Activated T-cell treated with anti-CD3 and anti-CD28 coated beads, Interleukin-2, amount 50 U/mL, for 48 hours (primary cell): ENCODE measurements at places on chromosomes 11 and 22.
A peak's percentile ranks its signal among the peaks of the same experiment; 100 is the strongest.

DNA sequence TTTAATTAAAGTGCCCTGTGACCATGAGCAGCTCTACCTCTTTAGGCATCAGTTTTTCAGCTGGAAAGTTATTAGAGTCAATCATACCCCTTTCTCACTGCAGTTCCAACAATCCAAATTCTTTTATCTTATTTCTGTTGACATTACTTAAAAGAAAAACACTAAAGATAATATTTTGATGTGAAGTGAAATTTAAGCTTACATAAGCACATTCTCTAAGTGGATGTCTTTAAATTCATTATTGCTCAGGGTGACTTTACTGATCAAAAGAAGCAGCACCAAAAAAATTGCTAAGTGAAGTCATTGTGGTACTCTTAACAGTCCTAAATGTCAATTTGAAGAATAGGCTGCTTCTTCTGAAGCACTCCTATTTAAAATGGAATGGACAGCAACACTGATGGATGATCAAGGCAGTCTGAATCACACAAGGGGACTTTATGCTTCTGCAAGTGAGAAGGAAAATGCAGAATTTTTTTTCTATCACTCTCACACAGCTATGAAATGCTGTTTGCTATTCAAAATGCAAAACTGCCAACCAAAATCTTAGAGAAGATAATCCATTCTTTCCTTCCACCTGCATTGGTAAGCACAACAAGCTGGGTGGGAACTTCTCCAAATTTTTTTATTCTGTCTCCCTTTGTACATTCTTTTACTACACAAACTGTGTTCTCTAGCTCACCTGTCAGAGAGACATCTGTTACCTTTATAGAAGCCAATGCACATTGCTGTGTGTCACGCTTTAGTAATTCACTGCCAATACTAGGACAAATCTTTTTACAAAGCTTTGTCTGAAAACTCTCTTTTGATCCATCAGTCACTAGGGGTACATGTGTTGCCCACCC is 179.9 kb downstream of the GRIA4 start:
- no peak for DNase-seq

- DNase-seq = no peak
Measured at GRCh38 chr22:27670701-27671412, 130.7 kb downstream of the MN1 start.

- peak; percentile 51 for DNase-seq
Measured at GRCh38 chr11:65524014-65524740, 706 bp upstream of the SCYL1 start.

GRCh38 chr11:73072935-73073481 is 69.1 kb downstream of the FCHSD2 start:
- no peak for DNase-seq

GRCh38 chr11:24375931-24376330 is 120.9 kb upstream of the LUZP2 start:
- no peak for DNase-seq

- peak; percentile 50 for DNase-seq
Measured at GRCh38 chr11:117097389-117098268, 599 bp downstream of the SIK3 start.

DNA sequence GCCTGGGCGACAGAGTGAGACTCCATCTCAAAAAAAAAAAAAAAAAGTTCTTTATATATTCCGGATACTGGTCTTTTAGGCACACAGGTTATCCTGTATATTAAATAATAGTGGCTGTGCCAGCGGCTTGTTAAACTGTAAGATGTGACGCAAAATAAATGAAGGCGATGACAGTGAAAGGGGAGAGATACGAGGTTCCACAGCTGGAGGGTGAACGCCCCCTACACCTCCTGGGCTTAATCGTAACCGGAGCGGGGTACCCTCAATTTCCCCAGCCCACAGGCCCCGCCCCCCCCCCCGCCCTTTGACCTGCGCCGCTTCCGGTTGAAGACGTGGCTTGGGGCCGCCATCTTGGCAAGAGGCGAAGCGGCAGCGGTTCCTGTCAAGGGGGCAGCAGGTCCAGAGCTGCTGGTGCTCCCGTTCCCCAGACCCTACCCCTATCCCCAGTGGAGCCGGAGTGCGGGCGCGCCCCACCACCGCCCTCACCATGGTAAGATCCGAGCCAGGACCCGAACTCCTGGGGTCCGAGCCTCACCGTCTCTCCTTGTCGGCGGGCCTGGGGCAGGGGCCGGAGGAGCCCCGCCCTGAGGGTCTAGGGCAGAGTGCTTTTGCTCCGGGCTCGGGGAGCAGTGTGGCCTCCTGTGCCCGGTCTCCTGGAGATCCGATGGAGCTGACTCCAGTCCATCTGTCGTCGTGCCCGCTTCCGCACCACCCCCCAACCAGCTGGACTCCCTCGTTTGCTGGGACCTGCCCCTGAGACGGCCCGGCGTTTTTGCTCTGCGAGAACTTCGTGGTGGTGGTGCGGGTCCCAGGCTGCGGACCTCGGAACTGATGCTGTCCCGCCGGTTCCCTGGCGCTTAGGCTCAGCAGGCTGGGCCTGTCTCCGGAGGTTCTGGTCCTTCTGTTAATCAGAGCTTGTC is at the start of gene ARCN1:
TSS of gene ARCN1 (plus strand) at position 349 of the 920 bp plus-strand sequence. CDS start at position 488, 139 bp downstream.
- peak; percentile 87 for DNase-seq

- DNase-seq = no peak
Measured at GRCh38 chr11:2369896-2370295, 7.2 kb upstream of the CD81 start.

- peak; percentile 40 for DNase-seq
Measured at GRCh38 chr11:119509969-119510401, 87.0 kb upstream of the THY1 start.

DNA sequence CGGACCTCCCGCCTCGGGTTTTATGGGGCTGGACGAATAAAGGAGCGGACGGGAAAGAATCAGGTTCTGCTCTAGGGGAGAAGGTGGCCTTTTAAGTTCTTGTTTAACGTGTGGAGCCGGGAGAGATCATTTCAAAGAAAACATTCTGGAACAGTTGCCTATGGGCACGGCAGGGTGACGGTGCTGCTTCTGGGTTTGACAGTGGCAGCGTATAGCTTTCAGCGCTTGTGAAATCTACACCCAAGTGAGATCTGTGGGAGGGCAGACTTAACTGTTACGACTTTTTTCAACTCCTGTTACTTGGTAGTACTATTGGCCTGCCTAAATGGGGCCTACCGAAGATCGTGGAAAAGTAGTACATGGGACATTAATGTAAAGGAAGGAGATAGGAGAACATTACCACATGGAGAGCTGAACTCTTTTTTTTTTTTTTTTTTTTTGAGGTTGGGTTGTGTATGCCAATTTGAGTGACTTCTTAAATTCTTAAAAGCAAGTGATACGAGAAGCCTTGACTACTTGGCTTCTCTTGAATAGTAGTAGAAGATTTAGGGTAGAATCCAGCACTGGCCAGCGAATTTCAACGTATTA is 743 bp downstream of the USP47 start:
- DNase-seq = peak; percentile 71

- DNase-seq = no peak
Measured at GRCh38 chr22:45974498-45974897, 2.5 kb downstream of the WNT7B start.

GRCh38 chr11:1771273-1771672 is 7.5 kb upstream of the CTSD start:
- no peak for DNase-seq

- no peak for DNase-seq
Measured at GRCh38 chr11:93481279-93481678, 61.9 kb downstream of the SMCO4 start.

DNA sequence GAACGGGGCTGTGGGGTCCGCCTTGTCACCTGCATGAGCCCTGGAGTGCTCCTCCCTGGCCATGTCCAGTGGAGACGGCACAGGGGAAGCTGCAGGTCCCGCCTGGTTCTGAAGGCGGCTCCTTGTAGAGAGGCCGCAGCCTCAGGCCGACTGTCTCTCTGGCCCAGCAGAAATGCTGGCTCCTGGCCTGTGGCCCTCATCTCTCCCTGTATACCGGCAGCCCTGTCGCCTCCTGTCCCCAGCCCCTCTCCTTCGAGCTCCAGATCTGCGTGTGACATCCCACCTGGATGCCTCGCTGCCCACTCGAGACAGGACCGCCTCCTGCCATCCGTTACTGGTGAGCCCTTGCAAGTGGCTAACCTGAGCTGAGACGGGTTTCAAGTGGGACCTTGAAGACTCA is 73.6 kb downstream of the PHF21B start:
- DNase-seq = no peak

DNA sequence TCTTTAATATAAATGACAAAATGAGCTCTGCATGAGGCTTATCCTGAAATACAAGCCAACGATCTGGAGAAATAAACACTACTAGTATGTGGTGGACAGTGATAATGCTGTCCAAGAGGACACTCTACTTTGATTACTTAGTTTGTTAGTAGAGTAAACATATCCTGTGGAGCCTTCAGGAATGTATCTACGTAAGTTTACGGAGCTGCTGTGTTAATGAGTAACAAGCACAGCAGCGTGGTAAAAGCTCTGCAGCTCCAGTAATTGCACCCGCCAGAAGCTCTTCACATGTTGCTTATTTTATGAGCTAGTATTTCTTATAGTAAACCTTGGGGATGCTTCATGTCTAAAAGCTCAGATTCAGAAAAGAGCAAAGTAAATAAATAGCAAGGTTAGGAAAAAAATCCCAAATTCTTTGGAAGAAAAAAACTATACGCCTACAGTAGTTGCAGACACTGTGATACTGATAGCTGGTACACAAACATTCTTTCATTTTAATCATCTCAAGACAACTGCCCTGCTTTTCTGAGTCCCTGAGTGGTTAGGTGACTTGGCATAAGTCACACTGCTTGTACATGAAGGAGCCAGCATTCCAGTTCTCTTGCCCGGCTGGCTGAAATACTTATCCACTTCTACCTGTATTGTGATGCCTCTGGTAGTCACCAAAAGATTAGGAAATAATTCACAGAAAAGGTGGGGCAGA is 32.7 kb upstream of the CCDC34 start:
- no peak for DNase-seq

GRCh38 chr22:36447632-36448031 is 33.8 kb downstream of the TXN2 start:
- DNase-seq = no peak

DNA sequence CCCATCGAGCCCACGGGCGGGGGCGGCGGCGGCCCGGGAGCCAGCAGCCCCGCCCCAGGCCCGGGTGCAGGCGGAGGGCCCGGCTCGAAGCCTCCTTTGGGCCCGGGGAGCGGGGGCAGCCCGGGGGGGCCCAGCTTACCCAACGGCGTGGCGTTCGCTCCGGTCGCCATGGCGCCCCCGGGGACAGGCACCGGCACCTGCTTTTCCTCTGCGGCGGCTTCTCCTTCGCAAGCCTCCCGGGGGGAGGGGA is 194 bp downstream of the SF1 start:
- no peak for DNase-seq

- no peak for DNase-seq
Measured at GRCh38 chr11:93389737-93390136, 59.2 kb downstream of the DEUP1 start.

- no peak for DNase-seq
Measured at GRCh38 chr11:15198284-15198683, 83.6 kb downstream of the INSC start.

GRCh38 chr22:23532731-23533130 is 47.4 kb downstream of the IGLL1 start:
- no peak for DNase-seq

DNA sequence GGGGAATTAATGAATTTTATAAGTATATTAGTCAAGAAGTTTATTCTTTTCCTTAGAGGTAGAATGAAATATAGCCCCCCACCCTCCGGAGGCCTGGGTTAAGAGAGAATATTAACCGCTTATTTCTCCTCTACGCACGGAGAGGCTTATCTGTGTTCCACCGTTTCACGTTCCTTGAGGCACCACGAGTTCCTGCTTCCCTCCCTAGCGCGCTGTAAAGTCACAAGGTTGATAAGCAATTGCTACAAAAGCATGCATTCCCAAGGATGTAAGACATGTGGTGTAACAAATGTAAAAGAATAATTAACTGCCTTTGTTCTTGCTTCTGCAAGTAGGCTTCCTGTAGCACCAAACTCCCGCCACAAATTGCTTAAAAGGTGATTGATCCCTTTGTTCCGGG is 1.5 kb upstream of the ANKRD42 start:
- DNase-seq = no peak

DNA sequence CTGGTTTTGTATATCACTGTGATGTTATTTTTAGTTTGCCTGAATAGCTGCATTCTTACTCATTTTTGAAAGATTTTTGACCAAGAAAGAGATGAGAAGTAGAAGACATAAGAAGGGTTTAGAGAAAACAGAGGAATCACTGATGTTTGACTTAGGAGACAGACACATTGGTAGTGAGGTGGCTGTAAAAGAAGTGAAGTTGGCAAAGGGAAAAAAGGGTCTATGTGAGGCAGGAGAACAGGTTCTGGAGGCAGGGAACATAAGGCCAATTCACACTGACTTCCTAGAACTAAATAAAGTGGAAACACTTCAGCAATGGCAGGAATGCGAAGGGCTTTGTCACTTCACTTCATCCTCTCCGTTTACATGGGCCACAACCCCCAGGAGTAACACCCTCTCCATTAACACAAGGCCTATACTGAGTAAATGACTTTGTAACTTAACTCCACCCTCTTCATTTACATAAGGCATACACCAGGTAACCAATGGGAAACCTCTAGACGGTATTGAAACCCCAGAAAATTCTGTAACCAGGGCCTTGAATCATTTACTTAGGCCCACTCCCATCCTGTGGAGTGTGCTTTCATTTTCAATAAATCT is 36.5 kb downstream of the CTSC start:
- DNase-seq = no peak

GRCh38 chr22:24421428-24421931 is 5.9 kb upstream of the ADORA2A start:
- peak; percentile 53 for DNase-seq

- no peak for DNase-seq
Measured at GRCh38 chr11:10447445-10447844, 7.6 kb upstream of the AMPD3 start.

DNA sequence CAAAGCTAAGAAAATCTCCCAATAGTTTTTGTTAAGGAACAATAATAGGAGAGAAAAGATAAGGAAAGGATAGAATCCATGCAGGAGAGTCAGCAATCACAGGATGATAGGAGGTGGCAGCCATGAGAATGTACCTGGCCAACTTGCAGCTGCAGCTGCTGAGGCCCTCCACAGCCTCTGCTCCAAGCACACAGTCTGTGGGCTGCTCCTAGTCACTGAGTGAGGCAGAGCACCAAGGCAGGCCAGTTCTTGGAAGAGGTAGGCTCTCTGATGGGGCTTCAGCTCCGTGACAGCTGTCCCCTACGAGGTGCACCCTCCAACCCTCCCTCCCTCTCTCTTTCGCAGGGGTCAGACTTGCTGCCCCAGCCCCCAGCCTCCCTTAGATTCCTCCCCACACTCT is 5.5 kb upstream of the KCNJ1 start:
- DNase-seq = no peak

GRCh38 chr11:75697906-75698581 is 19.6 kb upstream of the MOGAT2 start:
- DNase-seq = no peak
